ENCODE measurements at places on chromosomes 7 and 10. TPM values are rescaled to one million over a fixed set of nuclear protein-coding genes. Genes with fewer than 3 reads are reported as not detected.

CACNA2D1 gene
- total RNA-seq, result 89.1 TPM

LBX1 gene
- total RNA-seq, result not detected

FBXL15 gene
- total RNA-seq, result 2.0 TPM

OR13A1 gene
- 0.85 TPM for total RNA-seq

PROSER2 gene
- 3.2 TPM for total RNA-seq

GDF10 gene
- 7.8 TPM for total RNA-seq

KCND2 gene
- 5.9 TPM for total RNA-seq

CRPPA gene
- 15.4 TPM for total RNA-seq

PRKCQ gene
- total RNA-seq, result 3.2 TPM

NKX6-2 gene
- total RNA-seq, result not detected

CFAP46 gene
- 0.53 TPM for total RNA-seq

AASS gene
- 60.7 TPM for total RNA-seq

GIMAP6 gene
- 29.5 TPM for total RNA-seq

ATP6V0A4 gene
- total RNA-seq, result 0.37 TPM

ASZ1 gene
- not detected for total RNA-seq

ASB4 gene
- total RNA-seq, result 1.9 TPM

Measured in urinary bladder (tissue), 4 donors.